Activated CD8-positive, alpha-beta memory T cell treated with anti-CD3 and anti-CD28 coated beads for 1 hour (primary cell): ENCODE measurements at places on chromosomes 7 and 10.

GRCh38 chr7:137875746-137876145, 29.0 kb upstream of the DGKI start:
- DNase-seq, result no peak

DNA sequence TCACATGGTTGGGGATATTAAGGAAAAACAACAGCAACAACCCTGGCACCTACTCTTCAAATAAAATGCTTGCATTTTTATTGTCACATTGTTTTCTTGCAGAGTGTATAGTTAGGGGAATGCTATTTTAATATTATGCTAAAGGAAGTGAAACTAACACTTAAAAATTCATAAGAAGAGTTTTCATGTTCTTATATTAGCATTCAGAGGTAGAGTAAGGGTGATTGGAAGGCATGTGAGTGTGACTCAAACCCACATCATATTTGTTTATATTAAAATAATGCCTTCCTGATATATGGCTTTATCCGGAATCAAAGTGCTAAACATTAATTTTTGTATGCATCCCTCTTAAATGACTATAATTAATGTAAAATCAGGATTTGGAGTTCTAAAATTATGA, 59.8 kb upstream of the TES start:
- no peak for DNase-seq

DNA sequence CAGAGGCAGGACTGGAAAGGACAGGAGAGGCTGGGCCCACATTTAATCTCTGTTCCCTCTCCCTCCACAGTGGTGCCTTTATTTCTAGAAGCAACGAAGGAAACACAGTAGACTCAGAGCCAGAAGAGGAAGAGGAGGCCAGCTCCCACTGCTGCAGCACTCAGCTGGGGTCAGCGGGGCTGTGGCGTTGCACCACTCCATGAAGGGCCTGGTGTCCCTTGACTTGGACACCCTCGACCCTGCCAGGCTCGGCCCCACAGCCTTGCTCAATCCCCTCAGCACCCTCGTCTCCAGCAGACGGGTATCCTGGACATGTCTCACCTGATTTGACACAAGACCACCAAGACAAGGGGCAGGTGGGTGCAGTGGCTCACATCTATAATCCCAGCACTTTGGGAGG, 38.8 kb downstream of the PRKAG2 start:
- no peak for DNase-seq

- DNase-seq, result no peak
These were observed 439 bp upstream of the EMX2 start for GRCh38 chr10:117541909-117542705.

DNA sequence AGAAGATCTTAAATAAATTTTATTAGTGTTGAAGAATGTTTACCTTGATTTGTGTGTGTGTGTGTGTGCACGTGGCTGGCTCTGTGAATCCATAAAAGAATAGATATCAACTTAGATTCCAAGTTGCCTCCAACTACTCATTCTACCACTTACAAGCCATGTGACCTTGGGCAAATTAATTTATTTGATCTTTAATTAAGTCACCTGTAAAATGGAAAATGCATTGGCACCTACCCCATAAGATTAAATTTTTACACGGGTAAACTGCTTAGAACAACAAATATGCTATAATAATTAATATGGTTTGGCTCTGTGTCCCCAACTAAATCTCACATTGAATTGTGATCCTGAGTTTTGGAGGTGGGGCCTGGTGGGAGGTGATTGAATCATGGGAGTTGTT, 604.9 kb upstream of the NRG3 start:
- DNase-seq, result no peak

DNA sequence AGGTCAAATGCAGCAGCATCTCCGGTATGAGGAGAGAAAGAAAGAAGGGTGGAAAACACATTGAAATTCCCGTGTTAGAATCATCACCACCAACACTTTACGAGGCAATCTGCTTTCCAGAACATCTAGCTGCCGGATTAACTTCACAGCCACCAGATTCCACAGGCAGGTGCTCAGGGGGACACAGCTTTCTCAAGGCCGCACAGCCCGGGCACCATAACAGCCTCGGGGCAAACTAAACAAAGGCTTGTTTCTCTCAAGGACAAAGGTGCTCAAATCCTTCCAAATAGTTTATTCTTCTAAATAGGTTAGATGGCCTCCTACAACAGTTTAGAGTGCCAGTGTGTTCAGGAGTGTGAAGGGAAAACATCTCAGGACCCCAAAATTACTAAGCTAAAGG, 156.3 kb downstream of the DIP2C start:
- DNase-seq, result no peak

GRCh38 chr7:50735333-50735732, 47.4 kb downstream of the GRB10 start:
- DNase-seq, result no peak

DNA sequence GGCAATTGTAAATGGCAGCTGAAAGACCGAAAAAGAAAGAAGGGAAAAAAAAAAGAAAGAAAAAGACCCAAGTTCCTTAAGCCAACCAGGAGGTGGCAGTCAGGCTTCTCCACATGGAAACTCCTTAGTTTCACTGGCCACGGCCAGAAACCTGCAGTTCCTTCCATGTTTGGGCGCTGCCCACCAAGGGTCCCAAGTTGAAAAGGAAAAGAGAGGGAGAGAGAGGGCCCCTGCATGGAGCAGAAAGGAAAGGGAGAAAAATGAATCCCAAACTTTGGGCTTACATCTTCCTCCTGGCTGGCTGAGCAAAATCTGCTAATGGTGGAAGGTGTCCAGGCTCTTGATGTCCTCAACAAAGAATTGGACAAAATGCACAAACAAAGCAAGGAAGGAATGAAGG, 31.8 kb upstream of the ABCA13 start:
- no peak for DNase-seq

- DNase-seq, result no peak
These were observed 614.7 kb downstream of the DNAJB6 start for GRCh38 chr7:157951300-157952049.

- no peak for DNase-seq
These were observed 130.1 kb downstream of the TNS3 start for GRCh38 chr7:47451851-47452205.

DNA sequence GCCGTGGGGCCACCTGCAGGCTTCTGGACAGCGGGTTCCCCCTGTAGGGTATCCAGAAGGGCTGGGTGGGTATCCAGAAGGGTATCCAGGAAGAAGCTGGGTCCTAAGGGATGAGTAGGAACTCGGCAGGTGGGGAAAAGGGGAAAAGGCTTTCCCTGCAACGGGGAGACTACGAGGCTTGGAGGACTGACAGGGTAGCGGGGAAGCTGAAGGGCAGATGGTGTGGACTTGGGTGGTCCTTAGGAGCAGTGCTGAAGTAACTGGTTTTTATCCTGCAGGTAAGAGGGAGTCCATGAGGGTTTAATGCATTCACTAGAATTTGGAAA, 525 bp downstream of the UBE2D4 start:
- no peak for DNase-seq

DNA sequence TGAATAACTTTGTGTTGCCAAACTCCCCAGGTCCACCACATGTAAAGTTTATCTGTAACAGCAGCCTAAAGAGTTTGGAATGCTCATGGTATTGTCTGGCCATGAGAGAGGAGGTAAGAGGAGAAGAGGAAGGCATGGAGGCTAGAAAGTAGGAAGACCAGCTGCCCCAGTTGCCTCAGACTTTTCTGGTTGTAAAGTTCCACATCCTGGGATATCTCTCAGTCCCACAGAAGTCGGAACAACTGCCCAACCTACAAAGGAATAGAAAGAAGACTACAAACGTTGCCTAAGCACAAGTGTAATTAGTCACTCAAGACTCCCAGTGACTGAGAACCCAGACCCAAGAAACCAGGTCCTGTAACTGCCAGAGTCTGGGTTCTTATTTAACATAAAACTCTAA, 47.3 kb downstream of the CREB3L2 start:
- no peak for DNase-seq

DNA sequence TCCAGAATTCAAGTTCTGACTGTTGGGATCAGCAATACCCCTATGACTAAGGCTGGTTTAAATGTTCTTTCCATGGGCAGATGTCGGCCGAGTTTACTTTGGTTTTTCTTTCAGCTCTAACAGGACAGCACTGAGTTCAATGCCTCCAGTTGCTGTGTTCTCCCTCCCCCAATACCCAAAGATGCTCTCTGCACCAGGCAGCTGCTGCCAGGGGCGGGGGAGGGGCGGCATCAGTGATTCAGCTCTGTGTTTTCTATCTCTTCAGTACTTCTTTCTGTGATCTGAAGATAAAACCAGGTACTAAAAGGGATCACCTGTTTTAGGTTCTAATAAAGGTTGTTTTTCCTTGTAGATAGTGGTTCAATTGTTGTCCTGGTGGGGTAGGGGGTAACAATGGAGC, 576.7 kb upstream of the POT1 start:
- DNase-seq, result no peak

- no peak for DNase-seq
These were observed 106.3 kb downstream of the GRK5 start for GRCh38 chr10:119313644-119314043.

DNA sequence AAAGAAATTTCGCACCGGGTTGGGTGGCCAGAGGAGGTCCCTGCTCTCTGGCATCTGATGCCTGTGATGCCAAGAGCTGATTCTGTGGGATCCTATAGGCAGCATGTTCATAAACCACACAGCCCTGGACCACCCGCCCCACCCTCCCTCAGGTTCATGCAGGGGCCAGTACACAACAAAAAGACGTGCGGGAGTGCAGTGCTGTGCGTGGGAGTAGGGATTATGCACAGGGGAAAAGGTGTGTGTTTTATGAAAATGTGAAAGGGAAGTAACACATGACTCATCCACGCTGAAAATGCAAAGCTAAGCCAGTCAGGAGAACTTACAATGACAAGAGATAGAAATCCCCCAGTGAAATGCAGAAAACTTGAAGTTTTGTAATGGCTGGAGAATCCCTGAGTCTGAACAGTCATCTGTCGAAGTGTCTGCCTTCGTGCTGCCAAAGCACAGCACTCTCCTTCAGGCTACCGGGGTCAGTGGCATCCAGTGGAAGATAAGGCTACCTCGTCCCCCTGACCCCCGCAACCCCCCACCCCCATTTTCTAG, 1.1 kb downstream of the KIAA1217 start:
- DNase-seq, result no peak

GRCh38 chr10:62433901-62434300, 59.7 kb downstream of the ZNF365 start:
- no peak for DNase-seq

DNA sequence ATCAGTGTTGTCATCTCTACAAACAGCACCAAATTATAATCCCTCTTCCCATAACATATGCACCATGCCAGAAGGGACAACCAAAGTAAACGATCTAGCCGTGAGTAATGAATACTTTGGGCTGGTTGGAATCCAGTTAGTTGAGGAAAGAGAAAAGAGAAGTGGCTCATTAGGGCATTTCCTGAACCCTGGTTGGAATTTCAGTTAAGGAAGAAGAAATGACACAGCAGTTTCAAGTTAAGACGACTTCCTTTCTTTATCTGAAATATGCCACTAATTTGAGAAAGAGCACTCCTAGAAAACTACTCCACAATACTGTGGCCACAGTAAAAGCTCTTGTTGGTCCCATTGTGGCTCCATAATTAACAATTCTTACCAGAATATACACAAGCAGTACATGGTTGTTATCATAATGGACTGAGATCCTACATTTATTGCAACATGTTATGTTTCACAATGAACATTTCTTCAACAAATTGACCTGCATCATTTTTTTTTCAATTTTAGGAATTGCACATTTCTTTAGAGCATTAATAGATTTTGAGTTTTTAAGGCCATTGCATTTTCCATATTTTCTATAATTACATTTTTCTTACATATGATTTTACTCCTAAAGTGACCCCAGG, at the start of gene TFEC:
Gene TFEC (minus strand): TSS at position 113 of the 626 bp plus-strand sequence. CDS start 46,322 bp downstream, outside the sequence.
- DNase-seq, result no peak

DNA sequence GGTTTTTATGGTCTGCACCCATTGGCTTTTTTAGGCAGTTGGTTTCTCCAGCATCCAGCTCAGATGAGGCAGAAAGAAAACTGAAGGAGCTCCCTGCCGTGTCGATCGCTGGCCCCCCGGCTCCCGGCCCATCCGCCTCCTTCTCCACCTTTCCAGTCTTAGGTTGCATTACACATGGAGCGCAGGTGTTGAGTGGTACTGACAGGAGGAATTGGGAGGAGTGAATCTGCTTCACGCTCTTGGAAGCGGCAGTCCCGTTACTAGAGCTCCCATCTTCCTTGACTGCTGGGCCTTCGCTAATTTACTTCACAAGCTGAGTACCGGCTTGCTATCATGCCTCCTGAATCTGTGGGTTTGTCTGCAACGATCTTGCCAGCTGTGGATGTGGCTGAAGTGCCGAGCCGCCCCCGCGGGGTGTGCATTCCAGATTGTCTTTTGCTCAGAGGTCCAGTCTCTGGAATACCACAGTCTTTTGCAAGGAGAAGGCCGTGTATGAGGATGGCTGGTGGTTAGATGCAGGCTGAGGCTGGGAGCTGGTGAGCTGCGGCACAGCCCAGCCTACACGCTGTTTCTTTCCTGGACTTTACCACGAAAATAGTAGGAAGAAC, 17.1 kb downstream of the IQCE start:
- DNase-seq, result no peak

DNA sequence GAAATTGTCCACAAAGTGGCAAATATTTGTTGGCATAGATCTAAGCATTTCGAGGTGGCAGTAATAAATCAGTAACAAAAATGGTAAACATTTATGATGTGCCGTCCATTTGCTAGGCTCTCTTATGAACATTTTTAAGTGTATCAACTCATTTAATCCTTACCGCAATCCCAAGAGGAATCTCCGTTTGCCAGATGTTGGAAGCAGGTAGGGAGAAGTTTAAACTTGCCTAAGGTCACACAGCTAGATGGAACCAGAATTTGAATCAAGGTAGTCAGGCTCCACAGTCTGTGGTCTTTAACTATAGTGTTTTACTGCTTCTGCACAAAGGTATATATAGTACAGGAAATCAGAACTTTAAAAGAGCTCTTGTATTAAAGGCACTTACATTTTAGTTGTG, 2.6 kb downstream of the MKLN1 start:
- no peak for DNase-seq

DNA sequence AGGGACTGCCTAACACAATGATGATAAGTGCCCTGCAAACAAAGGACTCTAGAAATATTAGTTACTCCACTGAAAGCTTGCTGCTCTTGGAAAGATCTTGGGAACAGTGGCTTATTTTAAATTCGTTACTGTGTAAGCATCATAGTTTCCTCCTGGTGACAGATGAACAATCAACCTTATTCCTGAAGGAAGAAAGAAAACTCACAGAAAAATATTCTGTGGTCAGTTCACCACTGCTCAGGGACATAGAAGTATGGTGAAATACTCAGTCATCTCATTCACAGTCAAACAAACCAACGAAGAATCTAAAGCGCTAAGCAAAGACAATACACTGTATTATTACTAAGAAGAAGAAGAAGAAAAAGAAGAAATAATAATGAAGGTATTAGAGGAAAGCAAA, 27.8 kb downstream of the MKX start:
- DNase-seq, result no peak

- DNase-seq, result no peak
These were observed 110.6 kb downstream of the ZMIZ1 start for GRCh38 chr10:79179164-79179956.

DNA sequence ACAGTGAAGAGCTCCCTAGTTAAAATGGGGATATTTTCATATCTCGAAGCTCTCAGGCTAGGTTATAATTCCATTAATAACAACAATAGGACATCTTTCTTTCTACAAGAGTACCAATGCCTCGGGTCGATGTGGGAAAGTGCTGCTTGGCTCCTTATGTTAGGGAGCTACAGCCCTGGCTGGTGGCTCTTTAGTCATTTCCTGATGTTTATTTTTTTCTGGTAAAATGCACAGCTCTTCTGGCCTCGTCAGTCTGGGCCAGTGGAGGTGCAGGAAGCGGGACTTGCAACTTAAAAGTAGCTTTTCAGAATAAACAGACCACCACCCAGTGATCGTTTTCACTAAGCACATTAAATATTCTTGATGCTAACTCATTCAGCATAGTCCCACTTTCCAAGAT, 58.3 kb downstream of the MKX start:
- no peak for DNase-seq

GRCh38 chr7:106125417-106125816, 13.3 kb upstream of the SYPL1 start:
- no peak for DNase-seq
